ENCODE measurements at places on chromosomes 3 and 15. TPM values are rescaled to one million over a fixed set of nuclear protein-coding genes. Genes with fewer than 3 reads are reported as not detected.

SLC49A4 gene
- 11.5 TPM for total RNA-seq

TBC1D23 gene
- 45.9 TPM for total RNA-seq

MEIS2 gene
- total RNA-seq = 4.2 TPM

FEM1B gene
- total RNA-seq = 42.8 TPM

SLC4A7 gene
- total RNA-seq = 54.3 TPM
